Hematopoietic multipotent progenitor cell treated with erythropoietin and hydrocortisone succinate and interleukin-3 and kit ligand, for 15 days (in vitro differentiated cells): ENCODE measurements at places on chromosomes 7 and 10.

DNA sequence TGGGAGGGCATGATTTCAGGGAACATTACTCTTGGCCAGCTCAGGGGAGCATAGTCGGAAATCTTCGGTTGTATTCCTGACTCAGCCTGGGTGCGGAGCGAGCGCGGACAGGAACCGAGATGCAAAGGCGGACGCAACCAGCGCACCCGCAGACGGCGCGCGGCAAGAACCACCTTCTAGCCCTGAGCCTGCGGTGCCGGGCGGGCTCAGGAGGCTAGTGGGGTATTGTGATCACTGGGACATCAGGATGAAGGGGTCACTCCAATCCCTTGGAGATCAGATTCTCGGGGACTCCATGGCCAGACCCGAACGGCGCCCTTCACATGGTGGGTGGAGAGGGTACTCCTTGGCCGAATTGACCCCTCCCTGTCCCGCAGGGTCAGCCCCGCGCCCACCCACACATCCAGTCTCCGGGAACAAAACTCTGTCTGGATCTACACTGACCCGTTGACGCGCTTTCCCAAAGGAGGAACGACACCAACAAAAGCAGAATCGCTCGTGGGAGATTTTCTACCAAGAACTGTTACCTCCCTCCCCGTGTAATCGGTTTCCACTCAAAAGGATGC lies 730.5 kb downstream of the ZWINT start:
- no peak for DNase-seq

- DNase-seq = no peak
Observed at GRCh38 chr10:133081636-133082035, 6.1 kb upstream of the ADGRA1 start.

DNA sequence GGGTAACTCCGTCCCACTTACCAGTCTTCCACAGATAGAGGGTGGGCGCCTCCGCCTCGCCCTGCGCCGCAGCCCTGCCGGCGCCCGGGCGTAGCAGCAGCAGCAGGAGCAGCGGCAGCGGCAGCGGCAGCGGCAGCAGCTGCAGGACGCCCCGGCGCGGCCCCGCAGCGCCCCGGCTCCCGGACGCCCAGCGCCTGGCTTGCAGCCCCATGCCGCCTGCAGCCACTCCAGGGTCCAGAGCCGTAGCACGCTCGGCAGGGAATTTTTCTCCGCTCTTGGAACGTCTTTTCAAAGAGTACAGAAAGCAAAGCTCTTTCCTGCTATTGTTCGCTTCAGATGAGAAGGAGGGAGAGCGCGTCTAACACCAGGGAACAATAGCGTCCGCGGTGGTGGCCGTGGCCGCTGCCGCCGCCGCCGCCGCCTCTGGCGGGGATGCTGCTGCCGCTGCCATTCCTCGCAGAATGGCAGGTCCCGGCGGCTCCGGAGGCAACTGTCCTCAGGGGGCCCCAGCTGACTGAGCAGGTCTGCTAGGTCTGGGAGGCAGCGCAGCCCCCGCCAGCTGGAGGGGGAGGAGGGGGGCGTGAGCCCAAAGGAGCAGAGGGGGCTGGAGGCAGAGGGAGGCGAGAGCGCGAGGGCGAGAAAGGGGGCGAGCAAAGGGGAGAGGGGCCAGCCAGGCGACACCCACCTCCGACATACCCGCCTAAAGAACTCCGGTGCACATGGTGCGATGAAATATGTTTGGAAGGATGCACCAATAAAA lies at the start of gene THSD7A:
Gene THSD7A (minus strand): TSS at position 463 of the 760 bp plus-strand sequence. CDS start 252 bp downstream, at position 211.
- no peak for DNase-seq

- DNase-seq = no peak
Observed at GRCh38 chr10:118276204-118276603, 65.9 kb downstream of the FAM204A start.

DNA sequence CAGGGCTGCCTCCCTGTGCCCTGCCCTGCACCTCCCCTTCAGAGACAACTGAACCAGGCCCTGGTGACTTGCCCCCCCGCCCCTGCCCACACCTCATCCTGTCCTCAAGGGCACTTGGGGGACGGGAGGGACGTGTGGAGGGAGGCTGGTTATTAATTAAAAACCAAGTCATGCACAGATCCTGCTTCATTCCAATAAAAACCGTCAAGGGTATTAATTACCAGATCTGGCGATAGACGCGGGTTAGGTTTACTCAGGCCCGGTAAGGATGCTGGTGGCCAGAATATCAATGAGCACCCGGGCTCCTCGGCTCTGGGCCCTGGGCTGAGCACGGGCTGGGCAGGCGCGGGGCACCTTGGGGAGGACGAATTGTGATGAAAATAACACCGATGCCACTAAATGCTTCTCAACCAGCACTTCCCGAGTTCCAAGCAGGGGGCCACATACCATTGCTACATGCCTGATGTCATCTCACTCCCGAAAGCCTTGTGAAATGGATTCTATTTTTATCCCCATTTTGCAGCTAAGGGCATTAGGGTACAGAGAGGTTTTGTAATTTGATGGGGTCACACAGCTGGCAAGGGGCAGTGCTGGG lies 24.5 kb upstream of the GTF2IRD1 start:
- no peak for DNase-seq

GRCh38 chr7:24475166-24475961 lies 97.9 kb upstream of the PALS2 start:
- DNase-seq = no peak

- DNase-seq = no peak
Observed at GRCh38 chr7:139452958-139453672, 30.4 kb downstream of the KLRG2 start.

DNA sequence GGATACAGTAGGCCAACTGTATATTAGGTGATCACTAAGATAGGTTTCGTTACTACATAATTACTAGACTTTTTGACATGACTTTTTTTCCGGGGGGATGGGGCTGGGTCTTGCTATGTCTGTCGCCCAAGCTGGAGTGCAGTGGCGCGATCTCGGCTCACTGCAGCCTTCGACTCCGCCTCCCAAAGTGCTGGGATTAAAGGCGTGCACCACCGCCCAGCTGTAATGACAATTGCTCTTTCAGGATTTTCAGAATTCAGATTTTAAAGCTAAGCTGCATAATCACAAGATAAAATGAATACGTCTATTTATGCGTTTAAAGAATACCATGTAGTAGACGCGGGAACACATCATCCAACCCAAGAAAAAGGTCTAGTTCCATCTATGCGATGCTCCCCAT lies 982 bp downstream of the IDI1 start:
- no peak for DNase-seq

DNA sequence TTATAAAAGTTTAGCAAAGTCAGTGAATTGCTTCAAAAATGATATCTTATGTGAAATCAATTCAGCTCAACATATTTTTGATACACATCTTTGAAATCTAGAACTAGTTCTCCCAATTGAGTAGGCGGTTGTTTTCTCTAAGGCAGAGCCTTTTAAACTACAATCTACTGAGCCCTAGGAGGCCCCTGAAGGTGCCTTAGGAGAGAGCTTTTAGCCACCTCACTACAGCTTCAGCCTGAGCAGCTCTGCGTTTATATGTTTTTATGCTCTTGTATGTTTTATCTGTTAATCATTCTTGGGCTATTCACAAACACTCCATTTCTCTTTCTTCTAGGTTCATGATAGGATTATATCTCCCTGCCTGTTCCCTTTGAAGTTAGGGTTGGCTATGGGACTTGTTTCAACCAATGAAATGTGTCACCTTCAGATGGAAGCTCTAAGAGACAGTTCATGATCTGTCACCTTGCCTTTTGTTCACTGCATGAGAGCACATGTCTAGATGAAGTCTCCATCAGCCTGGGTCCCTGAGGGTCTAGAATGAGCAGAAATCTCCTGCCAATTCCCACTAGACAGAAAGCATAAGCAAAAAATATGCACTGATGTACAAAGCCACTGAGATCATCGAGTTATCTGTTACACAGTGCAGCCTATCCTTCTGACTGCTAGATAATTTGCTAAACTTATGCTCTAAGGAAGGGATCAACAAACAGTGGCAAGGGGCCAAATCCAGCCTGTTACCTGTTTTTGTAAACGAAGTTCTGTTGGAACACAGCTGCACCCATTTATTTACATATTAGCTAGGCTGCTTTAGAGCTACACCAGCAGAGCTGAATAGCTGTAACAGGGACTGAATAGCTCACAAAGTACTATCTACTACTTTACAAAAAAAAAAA lies 128.5 kb upstream of the CDK1 start:
- no peak for DNase-seq

DNA sequence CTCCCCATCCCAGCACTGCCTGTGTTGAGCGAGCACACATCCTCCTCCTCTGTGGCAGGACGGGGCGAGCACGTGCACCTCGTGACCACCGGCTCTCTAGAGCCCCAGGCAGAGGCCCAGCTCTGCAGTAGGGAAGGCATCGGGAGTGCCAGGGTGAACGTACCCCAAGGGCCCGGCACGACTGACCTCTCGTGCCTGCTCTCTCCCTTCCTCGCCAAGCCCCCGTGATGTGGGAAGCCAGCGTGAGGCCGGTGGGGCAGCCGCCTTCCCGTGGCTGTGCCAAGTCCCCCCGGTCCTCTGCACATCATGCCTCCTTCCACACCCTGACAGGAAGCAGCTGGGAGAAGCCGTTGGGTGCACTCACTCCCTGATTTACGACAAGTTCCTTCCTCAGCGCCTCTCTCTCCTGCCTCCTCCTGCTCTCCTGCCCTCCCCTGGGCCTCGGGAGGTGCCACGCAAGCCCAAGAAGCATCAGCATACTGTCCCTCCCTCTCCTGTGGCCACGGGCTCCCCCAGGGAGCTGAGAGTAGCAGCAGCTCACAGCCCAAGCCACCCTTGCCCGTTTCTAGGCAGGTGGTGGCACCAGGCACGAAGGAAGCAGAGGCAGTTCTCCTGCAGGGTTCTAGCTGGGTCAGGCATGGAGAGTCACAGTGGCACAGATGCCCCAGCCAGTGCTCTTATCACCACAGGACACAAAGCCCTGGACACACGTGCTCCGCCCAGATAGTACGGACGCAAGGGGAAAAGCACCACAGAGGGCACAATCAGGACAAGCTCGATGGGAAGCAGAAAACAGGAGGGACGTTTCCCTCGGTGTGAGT lies 47.0 kb downstream of the AMZ1 start:
- DNase-seq = peak; percentile 94

DNA sequence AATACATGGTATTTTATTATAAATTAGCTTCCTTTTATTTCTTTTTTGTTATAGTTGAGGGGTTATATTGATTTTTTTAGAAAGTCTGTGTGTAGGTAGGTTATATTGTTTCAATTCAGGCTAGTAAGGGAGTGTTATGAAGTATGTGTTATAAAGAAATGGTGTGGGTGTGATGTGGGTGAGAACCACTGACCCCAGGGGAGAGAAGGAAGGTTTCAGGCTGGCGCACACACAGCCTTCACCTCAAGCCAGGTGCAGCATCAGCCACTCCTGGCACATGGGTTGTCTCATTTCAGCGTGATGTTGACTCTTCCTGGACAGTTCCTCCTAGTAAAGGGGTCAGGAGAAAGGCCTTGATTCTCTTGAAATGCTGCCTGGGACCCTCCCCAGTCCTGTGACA lies 291.3 kb downstream of the POU6F2 start:
- DNase-seq = no peak

GRCh38 chr7:116512520-116513188 lies 12.2 kb upstream of the CAV1 start:
- DNase-seq = no peak

- DNase-seq = no peak
Observed at GRCh38 chr10:67262675-67263074, 336.8 kb downstream of the LRRTM3 start.

- DNase-seq = no peak
Observed at GRCh38 chr7:51026341-51026740, 243.6 kb upstream of the GRB10 start.

DNA sequence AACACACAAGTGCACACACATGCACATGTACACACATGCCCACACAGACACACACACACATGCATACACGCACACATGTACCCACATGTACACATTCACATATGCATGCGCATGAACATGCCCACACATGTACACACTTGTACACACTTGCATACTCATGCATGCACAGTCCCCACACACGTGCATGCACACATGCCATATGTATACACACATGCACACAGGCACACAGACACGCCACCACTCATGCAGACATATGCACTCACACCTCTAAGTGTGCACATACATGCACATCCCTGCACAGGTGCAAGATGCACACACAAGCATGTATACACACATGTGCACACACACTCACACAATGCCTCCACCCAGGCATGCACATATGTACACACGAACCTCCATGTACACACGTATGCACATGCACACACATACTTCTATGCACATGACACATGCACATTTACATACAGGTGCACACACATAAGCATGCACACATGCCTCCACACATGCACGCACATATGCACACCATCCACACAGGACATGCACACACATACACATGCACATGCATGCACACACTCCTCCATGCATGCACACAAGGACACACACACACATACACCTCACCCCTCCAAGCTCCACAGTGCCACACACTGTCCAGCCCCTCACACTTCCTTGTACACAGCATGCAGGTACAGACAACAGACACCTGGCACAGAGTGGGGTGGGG lies 45.8 kb downstream of the YKT6 start:
- no peak for DNase-seq

DNA sequence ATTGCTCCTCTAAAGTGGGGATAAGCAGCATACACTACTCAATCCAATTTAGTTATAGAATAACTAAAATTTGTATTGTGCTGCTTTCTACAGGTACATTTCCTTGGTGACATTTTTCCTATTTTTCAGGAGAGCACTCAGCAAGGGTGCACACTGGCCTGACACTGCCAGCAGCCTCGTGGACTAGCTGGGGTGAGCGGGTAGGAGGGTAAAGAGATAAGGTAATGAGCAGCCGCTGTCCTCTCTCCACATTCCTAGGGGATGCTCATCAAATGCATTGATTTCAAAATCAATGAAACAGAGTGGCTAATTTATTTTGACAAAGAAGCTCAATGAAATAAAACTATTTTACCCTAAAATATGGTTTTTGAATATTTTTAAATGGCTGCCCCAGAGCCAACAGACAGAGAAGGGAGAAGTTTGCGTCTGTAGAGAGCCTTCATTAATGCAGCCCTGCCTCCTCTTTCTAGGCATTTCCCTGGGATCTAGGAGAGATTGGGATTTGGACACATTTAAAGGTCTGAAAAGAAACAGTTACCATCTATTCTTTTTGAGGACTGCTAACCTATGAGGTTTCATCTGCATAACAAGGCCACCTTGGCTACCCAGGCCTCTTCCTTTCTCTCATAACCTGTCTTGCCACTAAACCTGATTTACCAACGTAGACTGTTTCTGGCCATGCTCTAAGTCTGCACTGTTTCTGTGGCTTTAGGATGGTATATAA lies 561.0 kb downstream of the IPMK start:
- DNase-seq = no peak

DNA sequence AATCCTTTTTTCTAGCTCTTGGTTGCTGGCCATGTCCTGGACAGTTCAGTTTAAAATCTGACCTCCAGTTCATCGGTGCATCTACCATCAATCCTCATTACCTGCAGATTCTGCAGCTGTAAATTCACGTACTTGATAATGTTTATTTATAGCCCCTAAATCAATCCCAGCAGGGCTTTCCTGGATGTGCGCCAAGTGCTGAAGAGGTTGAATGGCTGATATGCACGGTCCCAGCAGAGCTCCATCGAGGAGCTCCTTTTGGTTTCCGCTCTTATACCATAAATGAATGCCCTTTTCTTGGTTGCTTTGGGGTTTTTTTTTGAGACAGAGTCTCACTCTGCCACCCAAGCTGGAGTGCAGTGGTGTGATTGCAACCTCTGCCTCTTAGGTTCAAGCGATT lies 91.2 kb upstream of the CCZ1B start:
- no peak for DNase-seq

- DNase-seq = no peak
Observed at GRCh38 chr7:14761510-14762296, 140.8 kb downstream of the DGKB start.
